ENCODE measurements at places on chromosomes 3 and 15. TPM values are rescaled to one million over a fixed set of nuclear protein-coding genes. Genes with fewer than 3 reads are reported as not detected.

FMN1 gene
- not detected for total RNA-seq

CNTN4 gene
- not detected for total RNA-seq

SLC27A2 gene
- 5.7 TPM for total RNA-seq

SLC6A11 gene
- total RNA-seq, result not detected

TRIM42 gene
- not detected for total RNA-seq

TAGLN3 gene
- total RNA-seq, result not detected

Measured in activated naive CD4-positive, alpha-beta T cell treated with anti-CD3 and anti-CD28 coated beads, Interleukin-2, amount 10 ng/mL, durations not matched to agents 5 hours and 36 hours (primary cell).